CD4-positive, alpha-beta T cell treated with Interleukin-15 for 4 hours (primary cell): ENCODE measurements at places on chromosomes 11 and 22.

DNA sequence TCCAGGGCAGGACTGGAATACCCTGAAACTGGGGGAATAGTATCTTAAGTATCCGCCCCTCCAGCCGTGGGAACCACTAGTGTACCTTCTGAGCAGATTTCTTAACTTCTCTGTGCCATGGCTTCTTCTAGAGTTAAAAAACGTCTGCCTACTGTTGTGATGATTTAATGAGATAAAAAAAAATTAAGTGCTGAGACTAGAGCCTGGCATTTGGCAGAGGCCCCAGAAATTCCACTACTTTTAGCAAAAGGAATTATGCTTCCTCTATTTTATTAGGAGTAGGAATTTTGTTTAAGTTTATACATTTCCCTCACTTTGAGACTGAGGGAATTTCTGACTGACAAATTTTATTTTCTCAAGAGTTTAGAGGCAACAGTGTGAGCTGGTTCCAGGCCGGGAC is 371.2 kb upstream of the B3GAT1 start:
- no peak for DNase-seq

- no peak for DNase-seq
Observed at GRCh38 chr11:58490827-58491226, 17.1 kb downstream of the OR5B21 start.

DNA sequence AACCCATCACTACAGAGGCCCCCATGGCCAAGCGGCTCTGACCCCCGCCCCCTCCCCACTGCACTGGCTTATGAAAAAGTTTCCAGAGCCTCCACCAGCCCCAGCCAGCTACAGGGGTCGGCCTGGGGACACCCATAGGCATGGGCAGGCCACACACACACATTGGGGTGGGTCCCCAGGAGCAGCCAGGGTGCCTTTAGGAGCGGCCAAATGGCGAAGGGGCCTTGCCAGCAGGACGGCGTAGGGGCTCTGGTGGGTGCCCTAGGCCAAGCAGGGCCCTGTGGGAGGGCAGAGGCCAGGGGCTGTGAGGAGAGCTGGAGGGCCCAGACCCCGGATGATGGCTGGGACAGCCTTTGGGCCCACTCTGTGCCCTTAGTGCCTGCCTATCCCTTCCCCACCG is 10.1 kb downstream of the TSSC4 start:
- no peak for DNase-seq

DNA sequence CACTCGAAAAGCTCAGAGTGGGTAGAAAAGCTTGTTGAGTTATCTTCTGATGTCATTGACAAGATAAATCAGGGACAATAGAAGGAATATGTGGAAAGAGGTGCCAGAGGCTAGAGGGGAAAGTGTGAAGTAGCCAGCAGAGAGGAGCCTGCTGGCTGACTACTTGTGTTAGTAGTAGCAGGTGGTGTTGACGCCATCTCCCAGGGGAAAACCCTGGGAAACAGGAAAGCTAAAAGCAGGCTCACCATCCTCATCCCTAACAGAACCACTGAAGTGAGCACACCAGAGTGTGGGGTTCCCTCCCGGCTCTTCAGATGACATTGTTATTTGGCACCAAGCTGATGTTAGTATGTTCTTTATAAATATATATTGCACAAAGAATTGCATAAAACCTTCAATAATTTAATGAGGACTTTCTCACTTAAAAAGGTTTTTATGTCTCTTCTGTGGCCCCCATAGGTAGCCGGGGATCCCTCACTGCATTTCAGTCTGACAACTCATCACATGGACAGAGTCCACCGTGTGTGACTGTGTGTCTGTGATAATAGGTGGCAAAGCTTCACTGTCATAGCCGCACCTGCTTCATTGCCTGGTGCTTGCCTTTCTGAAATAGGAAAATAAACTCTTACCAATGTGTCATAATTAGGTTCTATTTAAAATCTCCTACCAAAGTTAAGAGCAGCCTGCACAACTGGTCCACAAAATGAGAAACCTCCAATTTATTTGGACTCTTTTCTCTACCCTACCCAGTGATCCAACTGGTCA is 63.2 kb upstream of the TOP3B start:
- no peak for DNase-seq

- DNase-seq, result no peak
Observed at GRCh38 chr22:36360011-36360410, 27.8 kb downstream of the MYH9 start.

DNA sequence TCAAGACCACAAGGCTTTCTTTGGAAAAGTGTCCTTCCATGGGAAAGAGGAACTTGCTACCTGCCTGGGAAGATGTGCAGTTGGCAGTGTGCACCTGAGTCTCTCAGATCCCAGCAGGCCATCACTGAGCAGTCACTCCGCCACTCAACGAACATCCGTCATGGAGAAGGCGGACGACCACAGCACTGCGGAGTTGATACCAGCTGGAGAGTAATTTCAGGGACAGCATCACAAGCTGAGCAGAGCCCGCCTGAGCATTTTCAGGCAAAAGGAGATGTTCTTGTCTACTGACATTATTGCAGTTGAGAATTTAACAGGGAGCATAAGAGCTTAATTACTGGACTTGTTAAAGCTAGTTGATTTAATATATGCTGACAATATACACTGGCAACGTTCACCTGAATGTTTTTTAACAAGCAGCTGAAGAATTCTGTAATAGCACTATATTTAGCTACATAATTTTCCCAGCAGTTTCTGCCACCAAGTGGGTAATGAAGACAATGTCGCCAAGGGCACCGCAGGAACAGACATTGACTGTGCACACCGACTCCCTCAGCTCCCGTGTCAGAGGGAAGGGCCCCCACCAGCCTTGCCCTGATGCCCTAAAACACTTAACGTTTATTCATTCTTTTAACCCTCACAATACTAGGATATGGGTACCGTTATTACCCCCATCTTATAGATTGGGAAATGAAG is 52.4 kb upstream of the ARFGAP3 start:
- DNase-seq, result no peak

DNA sequence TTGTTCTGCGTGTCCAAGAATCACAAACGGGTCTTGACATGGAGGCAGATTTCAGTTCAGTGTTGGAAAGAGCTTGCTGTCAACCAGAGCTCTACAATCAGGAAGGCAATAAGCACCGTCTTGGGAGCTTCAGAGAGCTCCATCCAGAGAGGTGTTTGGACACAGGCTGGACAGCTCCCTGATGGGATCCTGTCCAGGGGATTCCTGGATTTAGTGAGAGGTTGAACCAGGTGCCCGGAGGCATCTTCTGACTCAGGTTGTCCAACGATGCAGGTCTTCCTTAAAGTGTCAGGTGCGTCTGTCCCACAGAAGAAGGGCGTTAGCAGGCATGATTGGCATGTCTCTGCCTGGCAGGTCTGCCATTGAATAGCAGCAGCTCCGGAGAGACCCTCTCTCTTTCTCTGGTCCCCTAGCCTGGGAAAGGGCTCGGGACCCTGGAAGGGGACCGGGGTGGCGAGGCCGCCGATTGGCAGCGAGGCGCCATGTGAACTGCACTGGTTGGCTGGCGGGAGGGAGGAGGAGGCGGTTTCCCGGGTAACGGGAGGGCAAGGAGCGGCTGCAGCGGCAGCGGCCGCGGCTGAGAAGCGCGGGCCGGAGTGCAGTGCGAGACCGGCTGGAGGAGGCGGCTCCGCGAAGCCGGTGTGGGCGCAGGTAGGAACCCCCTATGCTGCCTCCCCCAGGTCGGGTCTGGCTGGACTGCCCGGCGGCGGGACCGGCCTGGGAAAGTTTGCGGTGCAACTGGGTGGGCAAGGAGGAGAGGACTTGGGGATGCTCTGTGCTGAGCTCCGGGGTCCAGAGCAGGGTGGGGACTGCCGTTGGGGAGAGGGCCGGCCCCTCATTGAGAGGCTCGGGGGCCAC is 104.1 kb upstream of the E2F8 start:
- DNase-seq, result no peak

- DNase-seq, result no peak
Observed at GRCh38 chr11:129703846-129704245, 111.8 kb upstream of the TMEM45B start.

GRCh38 chr11:6572215-6572614 is 31.2 kb downstream of the RRP8 start:
- DNase-seq, result no peak

DNA sequence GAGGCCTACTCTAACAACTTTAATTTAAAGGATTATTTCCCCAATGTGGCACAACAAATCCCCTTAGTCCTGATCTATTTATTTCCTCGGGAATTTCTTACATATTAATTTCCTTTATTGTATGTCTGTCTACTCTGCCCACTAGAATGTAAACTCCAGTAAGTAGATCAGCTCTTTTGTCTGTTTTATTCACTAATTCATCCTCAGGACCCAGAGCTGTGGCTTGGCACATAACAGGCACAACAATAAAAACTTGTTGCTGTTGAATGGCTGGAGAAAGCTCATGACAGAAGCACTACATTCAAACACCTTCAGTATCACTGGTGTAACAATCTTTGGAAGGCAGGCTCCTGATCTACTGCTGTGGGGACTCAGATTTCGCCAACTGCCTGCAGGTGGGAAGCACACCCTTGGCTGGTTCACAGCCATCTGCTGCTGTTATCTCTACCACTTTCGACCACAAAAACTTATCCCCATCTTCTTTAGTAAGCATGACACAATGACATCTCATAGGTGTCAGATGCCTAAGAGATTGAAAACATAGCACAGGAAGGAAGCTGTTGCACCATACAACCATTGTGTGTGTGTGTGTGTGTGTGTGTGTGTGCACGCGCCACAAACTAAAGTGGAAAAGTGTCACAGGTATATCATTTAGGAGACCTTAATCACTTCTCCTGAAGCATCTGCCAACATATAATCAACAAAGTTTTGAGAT is 11.9 kb downstream of the HIRA start:
- peak; percentile 61 for DNase-seq

DNA sequence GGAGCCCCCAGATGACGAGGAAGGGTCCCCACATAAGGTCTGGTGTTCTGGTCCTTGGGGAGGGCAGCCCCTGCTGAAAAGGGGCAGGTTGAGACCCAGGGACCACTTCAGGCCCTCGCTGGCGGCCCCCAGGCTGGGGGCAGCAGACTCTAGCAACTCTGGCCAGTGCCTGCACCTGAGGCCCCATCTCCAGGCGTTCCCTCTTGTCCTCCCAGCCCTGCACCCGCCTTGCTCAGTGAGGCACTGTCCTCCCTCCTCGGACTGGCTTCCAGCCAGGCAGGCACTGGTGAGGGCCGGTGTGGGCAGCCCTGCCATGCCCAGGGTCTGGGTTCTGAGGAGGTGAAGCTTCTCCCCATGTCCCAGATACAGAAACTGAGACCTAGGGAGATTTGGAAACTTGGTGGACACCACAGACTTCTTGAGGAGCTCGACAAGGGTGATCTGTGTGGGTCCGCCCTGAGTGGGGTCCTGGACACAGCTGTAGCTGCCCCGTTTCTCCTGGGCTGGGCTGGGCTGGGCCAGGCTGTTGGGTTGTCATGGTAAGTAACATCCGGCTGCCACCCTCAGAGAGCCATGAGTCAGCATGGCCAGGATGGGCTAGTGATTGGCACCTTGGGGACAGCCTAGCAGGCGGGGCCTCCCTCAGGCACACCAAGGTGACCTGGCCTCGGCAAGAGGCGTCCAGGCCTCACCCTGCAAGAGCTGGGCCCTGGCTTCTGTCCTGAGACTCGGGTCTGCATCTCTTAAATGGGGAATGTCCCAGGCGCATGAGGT is 11.1 kb upstream of the PHLDA2 start:
- DNase-seq, result peak; percentile 69

DNA sequence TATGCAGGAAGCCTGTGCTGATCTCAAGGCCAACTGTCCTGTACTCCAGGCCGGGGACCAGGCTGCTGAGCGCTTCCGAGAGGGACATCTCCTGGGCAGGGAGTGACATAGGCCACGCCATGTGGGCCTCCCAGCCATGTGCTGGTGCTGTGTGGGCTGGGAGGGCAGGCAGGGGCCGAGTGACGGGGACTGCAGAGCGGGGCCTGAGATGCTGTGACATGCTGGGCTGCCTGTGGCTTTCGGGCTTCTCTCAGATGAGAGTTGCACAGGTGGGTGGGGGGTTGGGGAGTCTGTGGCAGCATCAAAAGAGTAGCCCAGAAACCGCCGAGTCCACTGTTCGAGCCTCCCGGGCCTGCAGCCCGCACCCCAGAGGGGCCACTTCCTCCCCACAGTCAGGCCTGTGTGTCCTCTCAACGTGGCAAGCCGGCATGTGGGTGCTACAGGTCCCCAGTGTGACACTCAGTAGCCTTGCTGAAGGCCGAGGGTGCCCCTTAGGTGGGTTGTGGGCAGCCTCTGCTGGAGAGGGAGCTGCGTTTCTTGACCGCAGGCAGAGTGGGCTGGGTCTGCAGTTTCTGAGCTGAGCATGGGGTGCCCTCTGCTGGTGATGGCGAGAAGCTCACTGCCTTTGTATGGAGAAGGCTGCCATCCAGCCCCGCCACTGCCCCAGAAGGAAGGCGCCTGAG is 101.2 kb downstream of the BCR start:
- peak; percentile 79 for DNase-seq

DNA sequence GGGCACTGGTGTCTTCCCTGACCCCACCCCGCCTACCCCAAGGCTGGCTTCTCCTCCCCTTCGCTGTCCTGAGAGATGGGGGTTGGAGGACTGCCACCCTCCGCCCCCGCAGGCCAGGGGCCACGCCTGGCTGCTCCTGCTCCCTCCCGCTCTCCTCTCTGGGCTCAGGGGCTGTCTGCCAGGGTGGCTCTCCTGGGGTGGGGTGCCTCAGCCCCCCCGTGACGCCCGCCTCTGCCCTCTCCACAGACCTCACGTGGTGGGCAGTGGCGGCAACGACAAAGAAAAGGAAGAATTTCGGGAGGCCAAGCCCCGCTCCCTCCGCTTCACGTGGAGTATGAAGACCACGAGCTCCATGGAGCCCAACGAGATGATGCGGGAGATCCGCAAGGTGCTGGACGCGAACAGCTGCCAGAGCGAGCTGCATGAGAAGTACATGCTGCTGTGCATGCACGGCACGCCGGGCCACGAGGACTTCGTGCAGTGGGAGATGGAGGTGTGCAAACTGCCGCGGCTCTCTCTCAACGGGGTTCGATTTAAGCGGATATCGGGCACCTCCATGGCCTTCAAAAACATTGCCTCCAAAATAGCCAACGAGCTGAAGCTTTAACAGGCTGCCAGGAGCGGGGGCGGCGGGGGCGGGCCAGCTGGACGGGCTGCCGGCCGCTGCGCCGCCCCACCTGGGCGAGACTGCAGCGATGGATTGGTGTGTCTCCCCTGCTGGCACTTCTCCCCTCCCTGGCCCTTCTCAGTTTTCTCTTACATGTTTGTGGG is 8.1 kb downstream of the RCOR2 start:
- no peak for DNase-seq
